Activated naive CD8-positive, alpha-beta T cell treated with anti-CD3 and anti-CD28 coated beads, Interleukin-2, amount 10 ng/mL, durations not matched to agents 7 days and 5 days (primary cell): ENCODE measurements at places on chromosomes 6 and 20.

DNA sequence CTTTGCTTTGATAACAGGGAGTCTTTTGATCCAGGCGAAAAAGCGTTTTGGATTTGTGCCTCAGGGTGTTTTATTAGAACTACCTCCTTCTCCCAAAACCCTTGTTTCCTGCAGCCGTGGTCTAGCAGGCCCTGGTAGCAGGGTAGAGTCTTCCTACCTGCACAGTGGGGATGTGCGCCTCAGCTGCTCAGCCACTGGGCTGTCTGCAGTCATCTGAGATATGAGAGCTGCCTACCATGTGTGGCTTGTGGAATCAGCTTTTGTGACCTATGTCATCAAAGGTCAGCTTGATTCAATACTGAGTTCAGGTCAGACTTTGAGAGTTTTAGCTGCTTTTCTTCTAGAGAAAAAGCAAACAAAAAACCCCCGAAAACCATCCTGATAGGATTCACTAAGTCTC lies 279.5 kb downstream of the CLIC5 start:
- DNase-seq: no peak

DNA sequence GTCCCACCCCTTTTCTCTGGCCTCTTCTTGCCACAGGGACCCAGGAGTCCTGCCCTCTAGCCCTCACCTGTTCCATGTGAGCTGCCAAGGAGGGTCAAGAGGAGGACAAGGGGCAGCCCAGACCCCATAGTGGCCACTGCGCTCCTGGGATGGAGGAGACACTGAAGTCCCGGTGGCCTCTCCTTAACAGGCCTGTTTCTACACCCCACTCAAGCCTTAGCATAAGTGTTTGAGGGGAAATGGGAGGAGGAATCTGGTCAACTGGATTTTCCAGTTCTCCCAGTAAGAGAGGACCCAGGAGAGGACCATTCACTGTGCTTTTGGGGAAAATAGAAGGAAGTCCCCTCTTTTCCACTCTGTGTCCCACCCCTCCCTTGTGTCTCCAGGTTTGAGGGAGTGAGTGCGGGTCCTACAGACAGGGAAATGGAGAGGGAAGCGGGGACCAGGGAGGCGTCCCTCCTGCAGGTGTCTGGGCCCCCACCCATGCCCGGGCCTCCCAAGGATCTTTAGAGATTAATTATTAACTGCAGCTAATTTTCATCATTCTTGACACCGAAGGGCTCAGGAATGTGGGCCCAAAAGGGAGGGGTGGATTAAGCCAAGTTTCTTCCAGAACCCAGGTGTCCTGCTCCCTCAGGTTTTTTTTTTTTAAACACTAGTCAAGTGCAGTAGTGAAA lies at the start of gene SFTA2:
Gene SFTA2, minus strand, starts transcription at position 202 of the 677 bp plus-strand sequence. Its CDS starts 74 bp downstream, at position 128.
- no peak for DNase-seq

DNA sequence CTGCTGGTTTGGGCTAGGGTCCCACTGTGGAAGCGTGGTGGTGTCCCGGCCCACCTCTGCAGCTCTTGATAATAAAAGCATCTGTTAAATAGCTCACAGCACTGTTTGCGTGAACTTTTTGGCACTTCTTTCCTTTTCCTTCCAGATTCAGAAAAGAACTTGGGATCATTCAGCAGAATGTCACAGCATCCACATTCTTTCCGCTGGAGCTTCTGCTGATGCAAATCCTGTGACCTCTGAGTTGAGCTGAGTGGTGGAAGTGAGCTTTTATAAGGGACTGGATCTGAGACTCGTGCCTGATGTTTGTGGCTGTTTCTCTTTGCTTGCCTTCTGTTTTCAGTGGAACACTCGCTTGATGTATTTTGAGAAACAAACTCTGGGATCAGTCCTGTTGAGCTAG lies 3.9 kb downstream of the OSBPL2 start:
- no peak for DNase-seq

DNA sequence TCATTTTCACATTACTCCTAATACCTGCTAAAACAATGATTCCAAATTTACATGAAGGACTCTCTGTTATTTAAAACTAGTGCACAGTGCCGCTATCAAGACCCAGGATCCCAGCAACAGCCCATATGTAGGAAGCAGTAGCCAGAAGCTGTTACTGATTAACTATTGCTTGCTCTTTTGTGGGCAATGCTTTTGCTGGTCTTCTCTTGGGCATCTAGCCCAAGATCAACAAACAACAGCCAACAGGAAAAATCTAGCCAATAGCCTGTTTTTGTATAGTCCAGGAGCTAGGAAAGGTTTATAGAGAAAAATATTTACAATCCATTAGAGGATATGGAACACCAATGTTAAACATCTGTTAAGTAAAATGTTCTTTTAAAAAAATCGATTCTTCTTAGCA lies 22.1 kb upstream of the TENT5A start:
- no peak for DNase-seq

GRCh38 chr6:24929242-24929641 lies 6.5 kb downstream of the RIPOR2 start:
- DNase-seq: no peak

DNA sequence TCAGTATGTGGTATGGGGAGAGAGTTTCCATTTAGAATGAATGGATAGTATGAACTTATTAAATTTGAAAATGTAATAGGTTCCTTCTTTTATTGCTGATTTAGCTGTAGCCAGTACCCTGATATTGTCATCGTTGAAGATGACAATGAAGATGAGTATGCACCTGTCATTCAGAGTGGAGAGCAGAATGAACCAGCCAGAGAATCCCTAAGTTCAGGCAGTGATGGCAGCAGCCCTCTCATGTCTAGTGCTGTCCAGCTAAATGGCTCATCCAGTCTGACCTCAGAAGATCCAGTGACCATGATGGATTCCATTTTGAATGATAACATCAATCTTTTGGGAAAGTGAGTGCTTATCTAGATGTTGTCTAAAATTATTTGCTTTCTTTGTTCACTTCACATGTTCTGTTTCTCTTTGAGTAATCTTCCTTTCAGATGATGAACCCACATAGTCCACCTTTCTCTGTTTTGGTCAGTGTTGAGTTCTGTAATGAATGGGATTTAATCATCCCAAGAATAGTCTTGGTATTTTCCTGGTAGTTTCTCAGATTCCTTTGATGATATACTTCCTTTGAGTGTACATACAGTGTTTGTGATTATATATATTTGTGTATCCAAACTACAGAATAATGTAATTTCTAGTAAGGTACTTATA lies 23.3 kb downstream of the HSF2 start:
- DNase-seq: no peak

- DNase-seq: no peak
Measured at GRCh38 chr20:32559205-32559752, 25.9 kb downstream of the NOL4L start.

- no peak for DNase-seq
Measured at GRCh38 chr6:3882866-3883265, 33.7 kb downstream of the FAM50B start.

- DNase-seq: no peak
Measured at GRCh38 chr6:131972741-131973140, 21.6 kb upstream of the CCN2 start.
